ENCODE measurements at places on chromosomes 13 and 19.

DNA sequence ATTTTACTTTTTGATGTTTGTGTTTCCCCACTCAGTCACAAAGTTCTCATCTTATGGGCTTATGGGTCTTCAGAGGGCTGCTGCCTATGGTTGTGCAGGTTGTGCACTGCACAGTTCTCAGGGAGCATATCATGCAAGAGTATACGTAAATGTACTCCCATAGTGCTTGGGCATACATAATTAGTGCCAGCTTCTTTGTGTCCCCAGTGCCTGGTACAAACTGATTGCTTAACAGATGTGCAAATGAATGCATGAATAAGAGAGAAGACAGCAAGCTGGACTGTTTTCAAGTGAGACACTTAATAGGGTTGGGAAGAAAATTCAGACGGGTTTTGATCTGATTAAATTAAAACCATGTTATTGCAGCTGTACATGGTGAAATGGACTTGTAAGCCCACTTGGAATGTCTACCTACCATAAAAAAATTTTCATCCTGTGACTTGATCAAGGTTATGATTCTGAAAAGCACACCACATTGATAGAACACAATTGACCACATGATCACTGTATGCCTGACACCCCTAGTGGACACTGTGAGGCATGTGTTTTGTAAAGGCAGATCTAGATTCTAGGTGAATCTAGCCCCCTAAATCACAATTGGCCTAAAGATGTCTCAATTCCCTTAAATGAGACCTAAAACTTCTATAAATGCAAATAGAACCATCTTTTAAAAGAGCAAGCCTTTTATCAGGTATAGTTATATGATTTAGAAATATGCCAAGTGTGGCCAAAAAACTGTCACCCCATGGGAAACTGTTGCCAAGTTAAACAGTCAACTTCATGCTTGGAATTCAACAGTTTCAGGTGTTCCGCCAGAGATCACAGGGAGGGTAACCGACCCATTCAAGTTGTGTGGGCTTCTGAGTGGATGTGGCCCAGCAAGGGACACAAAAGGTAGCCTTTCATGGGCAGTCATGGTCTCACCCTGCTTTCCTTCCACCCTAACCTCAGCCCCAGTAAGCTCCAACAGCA, 27.9 kb downstream of the FAM124A start:
- peak; percentile 73 for DNase-seq

- DNase-seq: no peak
These were observed 17.3 kb downstream of the PLIN4 start for GRCh38 chr19:4500841-4501591.

DNA sequence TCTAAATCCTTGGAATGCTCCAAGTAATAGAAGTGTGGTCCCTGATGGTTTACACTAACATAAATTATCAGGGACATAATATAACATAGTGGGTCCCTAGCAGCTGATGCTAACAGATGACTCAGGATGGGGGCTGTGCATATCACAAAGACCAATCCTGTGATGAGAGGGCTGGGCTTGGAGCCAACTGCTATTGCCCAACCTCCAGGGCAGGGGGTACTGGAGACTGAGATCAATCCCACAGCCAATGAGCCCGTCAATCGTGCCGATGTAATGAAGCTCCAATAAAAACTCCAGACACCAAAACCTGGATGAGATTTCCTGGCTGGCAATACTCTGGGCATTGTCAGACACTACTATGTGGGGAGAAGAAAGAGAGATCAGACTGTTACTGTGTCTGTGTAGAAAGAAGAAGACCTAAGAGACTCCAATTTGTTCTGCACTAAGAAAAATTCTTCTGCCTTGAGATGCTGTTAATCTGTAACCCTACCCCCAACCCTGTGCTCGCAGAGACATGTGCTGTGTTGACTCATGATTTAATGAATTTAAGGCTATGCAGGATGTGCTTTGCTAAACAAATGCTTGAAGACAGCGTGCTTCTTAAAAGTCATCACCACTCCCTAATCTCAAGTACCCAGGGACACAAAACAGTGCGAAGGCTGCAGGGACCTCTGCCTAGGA, 33.4 kb downstream of the ABCC4 start:
- DNase-seq: no peak

DNA sequence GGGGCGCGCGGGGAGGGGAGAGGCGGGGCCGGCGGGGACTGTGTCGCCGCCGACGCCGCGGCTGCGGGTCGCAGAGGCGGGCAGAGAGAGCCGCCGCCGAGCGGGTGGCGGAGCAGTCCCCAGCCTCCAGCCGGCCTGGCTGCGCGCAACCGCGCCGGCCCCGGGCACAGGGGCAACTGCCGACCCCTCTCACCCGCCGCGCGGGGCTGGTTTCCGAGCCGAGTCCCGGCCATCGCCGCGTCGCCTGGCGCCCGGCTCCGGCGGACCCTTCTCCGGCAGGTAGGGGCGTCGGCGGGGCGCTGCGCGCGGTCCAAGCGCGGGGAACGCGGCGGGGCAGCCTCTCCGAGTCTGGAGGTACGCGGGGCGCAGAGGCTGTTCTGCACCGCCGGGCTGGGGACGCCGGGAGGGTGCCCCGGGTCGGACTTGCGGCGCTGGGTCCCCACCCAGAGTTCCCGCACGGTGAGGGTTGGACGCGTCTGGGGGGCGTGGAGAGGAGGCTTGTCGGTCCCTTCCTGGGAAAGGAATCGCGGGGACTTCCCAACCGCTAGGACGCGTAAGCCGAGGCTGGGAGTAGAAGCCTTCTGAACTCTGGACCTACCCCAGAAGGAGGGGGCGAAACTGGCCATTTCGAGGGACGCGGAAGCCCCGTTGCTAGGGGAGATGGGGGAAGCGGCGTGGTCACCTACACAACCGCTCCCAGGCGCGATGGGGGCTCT, 133.6 kb upstream of the MYO16 start:
- no peak for DNase-seq

DNA sequence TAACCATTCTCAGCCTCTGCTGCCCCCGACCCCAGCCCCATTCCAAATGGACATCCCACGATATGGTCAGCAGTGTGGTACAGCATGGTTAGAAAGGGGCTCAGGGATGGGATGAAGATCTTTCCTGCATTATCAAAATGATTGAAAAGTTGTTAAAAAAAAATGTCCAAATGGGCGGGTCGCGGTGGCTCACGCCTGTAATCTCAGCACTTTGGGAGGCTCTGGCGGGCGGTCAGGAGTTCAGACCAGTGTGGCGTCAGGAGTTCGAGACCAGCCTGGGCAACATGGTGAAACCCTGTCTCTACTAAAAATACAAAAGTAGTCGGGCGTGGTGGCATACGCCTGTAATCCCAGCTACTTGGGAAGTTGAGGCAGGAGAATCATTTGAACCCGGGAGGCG, 54.3 kb upstream of the ZNF254 start:
- no peak for DNase-seq

- DNase-seq: no peak
These were observed 1325.2 kb upstream of the PRR20A start for GRCh38 chr13:55815458-55816033.

DNA sequence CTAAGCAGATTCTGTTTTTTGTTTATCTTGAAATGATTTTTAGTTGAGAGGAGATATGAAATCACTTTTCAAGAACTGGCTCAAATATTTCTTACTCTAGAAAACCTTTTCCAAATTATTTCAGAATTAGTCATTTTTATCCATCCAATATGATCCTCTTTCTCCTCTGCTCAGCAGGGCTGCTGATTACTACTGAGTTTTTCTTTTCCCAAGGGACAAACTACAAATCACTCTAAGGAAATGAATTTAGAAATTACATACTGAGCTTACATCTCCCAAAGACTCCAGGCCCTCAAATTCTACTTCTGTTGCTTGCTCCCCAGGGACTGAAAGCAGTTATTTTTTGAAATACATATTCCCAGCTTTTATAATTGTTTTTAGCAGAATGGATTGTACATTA, 87.4 kb upstream of the UFM1 start:
- DNase-seq: no peak

DNA sequence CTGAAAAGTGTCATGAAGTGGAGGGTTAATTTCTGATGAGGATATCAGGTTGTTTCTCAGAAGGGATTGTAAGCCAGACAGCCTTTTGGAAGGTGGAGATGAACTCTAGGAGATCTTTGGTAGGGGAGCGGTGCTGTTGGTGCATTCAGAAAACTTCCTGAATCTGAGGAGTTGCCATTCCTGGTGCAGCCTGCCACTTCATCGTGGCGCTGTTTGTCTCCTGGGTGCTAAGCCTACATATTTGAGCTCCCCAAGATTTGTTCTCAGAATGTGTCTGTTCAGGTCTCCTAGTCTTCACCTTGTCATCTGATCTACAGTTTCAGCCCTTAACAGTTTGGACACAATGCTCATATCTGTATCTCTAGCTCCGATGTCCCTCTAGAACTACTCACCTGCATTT, 285.6 kb downstream of the MTUS2 start:
- no peak for DNase-seq

GRCh38 chr19:7642295-7643030, 5.6 kb downstream of the STXBP2 start:
- DNase-seq: no peak

DNA sequence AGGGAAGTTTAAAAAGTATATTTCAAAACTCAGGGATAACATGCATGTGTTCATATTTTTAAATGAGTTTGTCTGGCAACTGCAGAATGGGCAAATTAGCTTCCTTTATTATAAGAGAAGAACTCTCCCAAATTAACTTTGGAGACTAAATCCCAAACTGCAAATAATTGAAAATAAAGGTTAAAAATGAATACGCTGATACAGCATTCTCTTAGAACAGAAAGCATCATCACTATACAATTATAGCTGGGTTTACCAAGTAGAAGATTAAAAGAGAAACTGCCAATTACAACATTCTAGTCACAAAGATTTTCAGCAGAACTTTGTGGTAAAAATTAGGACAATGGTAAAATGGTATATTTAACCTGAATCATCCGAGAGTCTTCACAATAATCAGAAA, 73.3 kb downstream of the OLFM4 start:
- no peak for DNase-seq

DNA sequence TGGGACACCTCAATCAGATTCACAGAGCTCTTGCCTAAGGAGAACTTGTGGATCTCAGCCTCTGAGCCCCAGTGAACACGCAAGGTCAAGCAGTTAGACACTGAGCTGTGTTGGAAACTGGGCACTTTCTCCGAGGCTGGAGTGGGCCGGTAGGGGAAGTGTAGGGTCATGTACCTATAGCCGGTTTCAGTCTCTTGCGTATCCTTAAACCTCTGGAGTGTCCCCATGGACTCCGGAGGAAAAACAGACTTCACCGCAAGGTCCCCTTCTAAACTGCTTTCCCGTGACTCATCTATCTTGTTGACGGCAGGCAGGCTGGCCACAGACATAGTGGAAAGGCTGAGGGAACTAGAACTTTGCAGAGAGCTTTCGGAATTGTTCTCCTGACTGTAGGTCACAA, 11.3 kb downstream of the IQCN start:
- no peak for DNase-seq

DNA sequence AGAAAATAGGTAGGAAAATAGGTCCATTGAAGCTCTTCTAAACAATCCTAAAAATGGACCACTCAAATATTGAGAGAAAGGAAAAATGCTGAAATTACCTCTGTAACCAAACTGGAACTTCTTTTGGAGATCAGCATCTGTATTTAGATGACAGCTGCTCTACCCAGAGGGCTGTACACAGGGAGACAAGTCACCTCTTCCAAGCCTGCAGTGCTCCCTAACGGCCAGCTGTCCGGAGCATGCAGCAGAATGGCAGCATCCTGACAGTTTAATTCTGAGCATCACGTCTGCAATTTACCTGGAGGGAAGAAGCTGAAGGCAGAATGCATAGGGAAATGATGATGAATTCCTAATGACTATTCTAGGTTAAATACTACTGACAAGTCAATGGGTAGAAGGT, 62.8 kb upstream of the DIAPH3 start:
- DNase-seq: no peak

GRCh38 chr19:51602189-51602854, 27.9 kb downstream of the SIGLEC5 start:
- DNase-seq: no peak

- DNase-seq: no peak
These were observed 14.0 kb downstream of the ZNF114 start for GRCh38 chr19:48283908-48284307.

DNA sequence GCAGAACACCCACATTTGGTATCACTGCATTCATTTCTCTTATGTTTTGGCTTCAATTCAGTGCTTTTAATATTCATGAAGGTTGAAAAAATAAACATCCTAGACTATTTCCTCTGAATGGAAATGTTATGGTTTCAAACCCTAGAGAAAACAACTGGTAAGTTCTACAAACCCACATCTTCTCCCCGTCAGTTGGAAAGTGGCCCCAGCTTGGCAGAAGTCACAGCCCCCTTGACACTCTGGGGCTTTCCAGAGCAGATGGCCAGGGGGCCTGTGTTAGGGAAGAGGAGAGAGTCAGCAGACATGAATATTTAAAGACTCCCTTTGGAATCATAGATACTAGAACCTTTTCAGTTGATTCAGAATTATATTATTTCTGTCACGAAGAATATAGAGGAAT, 123.9 kb downstream of the SHISA2 start:
- no peak for DNase-seq

- DNase-seq: no peak
These were observed 2.2 kb upstream of the PDE4A start for GRCh38 chr19:10418235-10418484.

GRCh38 chr13:93955904-93956303, 523.6 kb downstream of the DCT start:
- DNase-seq: no peak

- no peak for DNase-seq
These were observed 6.9 kb upstream of the MEF2B start for GRCh38 chr19:19176950-19177349.

DNA sequence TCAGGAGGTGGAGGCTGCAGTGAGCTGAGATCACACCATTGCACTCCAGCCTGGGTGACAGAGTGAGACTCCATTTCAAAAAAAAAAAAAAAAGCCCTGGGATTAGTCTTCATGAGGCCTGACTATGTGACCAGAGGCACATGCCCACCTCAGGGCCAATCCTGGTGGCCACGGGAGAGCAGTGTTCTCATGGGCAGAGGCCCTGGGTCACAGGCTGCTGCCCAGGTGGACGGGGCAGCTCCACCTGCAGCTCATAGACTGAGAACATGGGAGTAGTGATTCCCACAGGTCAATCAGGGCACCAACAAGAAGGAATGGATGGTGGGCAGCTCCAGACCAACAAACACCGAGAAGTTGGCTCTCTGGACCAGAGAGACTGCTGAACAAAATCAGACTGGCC, 26.1 kb upstream of the PEPD start:
- DNase-seq: no peak

GRCh38 chr13:87736849-87737385, 65.7 kb downstream of the SLITRK5 start:
- no peak for DNase-seq
